ENCODE measurements at places on chromosomes 4 and X.

DNA sequence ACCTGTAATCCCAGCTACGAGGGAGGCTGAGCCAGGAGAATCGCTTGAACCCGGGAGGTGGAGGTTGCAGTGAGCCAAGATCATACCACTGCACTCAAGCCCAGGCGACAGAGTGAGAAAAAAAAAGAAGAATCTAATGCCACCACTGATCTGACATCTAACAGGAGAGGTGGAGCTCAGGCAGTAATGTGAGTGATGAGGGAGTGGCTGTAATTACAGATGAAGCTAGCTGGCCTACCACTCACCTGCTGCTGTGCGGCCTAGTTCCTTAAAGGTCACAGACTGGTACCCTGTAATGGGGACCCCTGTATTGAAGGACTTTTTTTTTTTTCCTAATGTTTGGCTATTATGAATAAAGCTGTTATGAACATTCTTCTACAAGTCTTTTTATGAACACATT, 25.3 kb upstream of the GABRE start:
- no peak for DNase-seq

DNA sequence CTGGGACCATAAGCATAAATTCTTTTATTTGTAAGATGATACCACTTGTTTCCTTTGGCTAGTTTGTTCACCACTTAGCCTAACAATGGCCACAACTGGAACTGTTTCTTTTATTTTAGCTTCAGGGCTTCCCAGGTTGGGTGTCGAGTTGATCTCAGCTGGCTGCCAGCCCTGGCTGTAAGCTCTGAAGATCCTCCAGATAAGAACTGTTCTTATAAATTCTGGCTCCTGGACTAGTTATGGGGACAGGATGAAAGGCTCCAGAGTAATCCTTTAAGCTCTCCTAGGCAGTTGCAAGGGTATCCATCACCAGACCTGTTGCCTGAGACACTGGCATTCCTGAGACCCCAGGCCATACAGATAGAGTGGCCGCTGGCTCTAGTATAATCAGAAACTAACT, 129.4 kb upstream of the ACSL4 start:
- DNase-seq: peak; percentile 32

DNA sequence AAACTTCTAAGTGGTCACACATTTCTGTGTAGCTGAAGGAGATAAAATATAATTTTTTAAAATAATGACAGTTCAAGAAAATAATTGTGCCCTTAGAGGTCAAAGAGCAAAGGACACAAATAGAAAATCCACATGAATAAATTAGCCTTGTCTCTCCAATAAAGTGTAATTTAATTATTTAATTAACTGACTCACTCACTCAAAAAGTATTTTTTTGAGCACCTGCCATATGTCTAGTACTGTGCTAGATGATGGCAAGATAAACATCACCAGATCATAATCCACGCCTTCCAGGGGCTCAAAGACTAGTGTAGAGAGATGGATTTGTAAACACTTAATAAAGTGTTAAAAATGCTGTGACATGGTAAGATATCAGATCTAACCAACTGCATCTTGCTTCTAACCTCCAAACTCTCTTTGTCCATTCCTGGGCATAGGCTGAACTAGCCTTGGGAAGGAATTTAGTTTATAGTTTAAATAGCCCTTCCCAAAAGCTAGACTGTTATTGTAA, 112.5 kb downstream of the SCLT1 start:
- no peak for DNase-seq

DNA sequence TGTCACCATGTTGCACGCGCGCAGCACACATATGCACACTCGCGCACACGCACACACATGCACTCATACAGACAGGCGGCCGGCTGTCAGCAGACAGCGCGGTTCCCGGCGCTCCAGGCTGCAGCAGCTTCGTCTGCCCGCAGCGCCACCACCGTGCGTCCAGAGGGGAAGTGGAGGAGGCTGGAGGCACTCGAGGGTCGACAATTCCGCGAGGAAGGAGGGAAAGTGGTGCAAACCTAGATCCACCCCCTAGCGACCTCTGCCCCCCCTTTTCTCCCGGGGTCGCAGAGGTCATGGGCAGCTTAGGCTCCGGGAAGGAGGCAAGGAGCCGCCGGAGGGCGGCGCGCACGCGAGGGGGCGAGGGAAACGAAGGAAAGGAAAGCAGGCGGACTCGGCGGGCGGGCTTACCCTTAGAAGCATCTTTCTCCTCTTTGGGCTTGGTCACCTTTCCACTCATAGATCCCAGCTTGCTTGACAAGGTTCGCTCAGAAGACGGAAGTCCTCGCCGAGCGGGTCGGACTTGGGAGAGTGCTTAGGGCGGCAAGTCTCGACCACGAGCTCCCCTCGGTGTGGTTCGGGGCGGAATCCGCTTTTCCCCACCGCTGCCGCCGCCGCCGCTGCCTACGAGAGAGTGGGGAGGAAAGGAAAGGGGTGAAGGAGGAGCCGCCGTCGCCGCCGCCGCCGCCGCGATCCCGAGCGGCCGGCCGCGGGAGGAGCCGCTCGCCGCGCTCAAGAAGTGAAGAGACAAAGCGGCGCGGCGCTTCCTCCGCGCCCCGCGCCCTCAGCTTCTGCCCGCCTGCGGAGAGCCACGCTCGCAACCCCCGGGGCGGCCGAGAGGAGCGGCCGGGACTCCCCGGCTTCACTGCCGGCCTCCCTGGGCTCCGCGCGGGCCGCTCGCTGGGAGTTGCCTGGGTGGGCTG, 326.6 kb upstream of the F9 start:
- DNase-seq: peak; percentile 25

DNA sequence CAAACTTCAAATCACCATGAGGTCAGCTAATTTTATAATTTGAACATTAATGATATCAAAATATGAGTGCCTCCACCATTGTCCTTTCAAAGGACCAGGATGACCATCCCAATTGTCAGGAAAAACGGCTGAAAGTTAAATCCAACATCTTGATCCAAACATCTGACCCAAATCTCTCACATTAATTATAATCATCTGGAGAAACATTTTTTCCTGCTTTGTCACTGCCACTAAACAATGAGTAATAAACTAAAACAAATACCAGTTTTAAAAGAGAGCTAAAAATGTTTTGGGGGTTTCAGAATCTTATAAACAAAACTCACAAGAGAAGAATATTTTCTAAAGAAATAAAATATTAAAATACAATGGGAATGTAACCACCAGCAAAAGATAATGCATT, 45.7 kb upstream of the NDST4 start:
- peak; percentile 1 for DNase-seq

DNA sequence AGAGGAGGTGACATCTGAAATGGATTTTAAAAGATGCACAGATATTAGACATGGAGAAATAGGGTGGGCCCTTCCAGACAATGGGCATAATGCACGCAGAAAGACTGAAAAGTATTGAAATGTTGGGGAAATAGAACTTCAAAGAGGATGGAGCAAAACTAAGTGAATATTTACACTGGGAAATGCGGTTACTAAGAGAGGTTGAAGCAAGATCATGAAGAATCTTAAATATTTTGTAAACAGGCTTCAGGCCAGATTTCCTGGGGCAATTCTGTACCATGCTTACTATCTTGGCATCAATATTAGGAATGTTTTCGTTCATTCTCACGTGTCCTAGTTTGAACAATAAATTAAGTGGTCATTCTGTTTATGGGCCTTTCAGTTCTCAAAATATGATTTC, 216.3 kb downstream of the ADAMTS3 start:
- no peak for DNase-seq

- no peak for DNase-seq
Measured at GRCh38 chr4:84051639-84052038, 447.5 kb downstream of the NKX6-1 start.

- DNase-seq: no peak
Measured at GRCh38 chr4:87680271-87680670, 30.2 kb downstream of the DMP1 start.

DNA sequence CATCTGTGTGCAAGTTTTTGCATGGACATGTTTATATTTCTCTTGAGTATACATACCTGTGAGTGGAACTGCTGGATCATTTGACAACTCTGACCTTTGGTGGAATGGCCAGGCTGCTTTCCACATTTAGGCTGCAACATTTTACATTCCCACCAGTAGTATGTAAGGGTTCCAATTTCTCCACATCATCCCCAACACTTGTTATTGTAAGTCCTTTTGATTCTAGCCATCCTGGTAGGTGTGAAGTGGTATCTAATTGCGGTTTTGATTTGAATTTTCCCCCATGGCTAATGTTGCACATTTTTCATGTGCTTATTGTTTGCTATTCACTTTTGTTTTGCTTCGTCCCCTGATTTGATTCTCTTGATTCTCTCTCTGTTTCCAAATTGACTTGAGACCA, 16.4 kb downstream of the DLG3 start:
- DNase-seq: no peak

- no peak for DNase-seq
Measured at GRCh38 chr4:52925531-52925968, 63.4 kb downstream of the RASL11B start.

DNA sequence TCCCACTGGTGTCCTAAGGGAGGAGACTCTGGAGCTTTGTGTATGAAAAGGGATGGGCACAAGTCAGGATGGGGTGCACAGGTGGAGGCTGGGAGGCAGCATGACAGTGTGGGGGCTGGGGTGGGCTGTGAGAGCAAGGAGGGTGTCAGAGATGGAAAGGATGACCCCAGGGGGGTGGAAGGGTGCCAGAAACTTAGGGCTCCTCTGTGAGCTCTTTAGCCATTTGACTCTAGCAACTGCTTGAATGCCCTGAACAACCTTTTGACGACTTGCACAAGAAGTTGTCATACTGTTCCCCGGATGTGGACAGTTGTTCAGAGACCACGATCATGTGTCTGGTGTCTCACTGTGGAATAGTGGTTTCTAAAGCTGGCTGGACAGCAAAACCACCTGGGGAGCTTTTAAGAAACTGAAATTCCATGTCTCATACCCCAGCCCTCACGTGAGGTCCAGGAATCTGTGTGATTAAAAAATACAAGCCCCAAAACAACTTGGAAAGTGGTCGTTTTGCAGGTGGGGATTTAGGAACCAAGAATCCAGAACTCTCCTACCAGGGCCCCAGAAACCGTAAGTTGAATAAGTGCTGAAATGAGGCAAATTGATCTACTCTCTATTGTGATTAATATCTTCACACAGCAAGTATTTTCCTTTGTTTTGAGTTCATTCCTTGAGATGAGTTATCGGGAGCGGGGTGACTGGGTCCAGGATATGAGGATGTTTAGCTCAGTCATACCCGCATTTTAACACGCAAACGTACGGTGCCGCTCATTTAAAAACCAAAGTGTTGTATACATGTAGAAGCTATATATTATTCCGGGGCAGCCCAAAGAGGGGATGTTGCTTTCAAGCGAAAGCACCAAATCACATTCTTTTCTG, 3.4 kb downstream of the RHOH start:
- no peak for DNase-seq

DNA sequence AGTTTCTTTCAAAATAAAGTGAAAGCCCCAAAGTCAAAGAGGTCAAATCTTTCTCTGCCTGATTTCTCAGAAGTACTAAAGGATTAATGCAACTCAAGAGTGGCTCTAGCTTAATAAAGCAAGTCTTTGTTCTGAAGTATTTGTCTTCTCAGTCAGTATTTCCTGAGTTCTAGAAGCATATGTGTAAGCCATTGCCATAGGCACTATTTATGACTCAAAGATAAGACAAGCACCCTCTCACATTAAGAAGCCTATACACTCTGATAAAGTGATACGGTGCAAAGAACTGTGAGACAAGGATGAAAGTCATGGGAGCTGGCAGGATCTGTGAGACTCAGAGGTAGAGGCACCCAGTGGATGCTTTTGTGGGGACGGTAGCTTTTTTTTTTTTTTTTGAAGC, 60.9 kb downstream of the AASDH start:
- DNase-seq: no peak

GRCh38 chr4:95061220-95061619, 303.5 kb downstream of the BMPR1B start:
- peak; percentile 12 for DNase-seq

- no peak for DNase-seq
Measured at GRCh38 chrX:85930099-85930498, 117.3 kb downstream of the CHM start.

- peak; percentile 39 for DNase-seq
Measured at GRCh38 chrX:137194164-137194563, 160.4 kb upstream of the GPR101 start.

GRCh38 chr4:109708435-109708834, 5.2 kb upstream of the CASP6 start:
- peak; percentile 10 for DNase-seq

DNA sequence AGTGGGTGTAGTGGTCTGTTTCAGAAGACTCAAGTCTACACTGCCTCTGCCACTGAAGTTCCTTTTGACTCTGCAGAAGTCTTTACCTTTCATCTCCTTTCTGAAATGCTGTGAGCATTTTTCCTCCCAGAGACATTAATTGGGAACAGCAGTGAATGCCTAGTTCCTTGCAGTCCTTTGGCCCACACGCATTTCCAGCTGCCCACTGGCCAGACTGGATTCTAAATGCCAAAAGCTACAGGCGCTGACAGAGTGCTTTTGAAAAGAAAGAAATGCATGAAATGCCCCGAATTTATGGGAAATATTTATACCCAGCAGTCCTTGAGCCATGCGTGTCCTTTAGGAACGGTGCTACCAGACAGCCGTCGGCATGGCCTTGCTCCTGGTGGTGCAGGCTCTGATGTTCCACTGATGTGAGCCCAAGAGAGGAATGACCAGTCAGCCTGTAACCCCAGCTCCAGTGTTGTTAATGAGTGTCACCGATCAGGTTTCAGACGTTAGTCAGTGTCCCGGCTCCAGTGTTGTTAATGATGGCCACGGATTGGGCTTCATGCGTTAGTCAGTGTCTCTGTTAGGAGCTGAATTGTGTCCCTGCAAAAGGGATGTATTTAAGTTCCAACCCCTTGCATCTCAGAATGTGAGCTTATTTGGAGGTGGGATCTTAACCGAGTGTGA, 132.6 kb downstream of the TBL1X start:
- no peak for DNase-seq

- no peak for DNase-seq
Measured at GRCh38 chr4:163063891-163064290, 102.8 kb downstream of the NAF1 start.

DNA sequence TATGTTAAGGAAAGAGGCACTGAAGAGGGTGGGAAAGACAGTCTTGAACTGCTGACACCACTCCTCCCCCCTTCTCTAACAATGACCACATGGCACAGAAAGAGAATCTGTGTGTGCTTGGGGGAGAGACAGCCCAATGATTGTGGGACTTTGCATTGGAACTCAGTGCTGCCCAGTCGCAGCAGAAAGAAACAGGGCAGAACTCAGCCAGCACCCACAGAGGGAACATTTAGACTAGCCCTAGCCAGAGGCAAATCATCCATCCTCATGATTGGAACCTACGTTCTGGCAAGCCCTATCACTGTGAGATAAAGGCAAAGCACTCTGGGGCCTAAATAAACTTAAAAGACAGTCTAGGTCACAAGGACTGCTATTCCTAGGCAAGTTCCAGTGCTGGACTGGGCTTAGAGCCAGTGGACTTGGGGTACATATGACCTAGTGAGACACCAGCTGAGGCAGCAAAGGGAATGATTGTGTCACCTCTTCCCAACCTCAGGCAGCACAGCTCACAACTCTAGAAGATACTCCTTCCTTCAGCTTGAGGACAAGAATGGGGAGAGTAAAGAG, 132.8 kb upstream of the S100G start:
- DNase-seq: no peak

DNA sequence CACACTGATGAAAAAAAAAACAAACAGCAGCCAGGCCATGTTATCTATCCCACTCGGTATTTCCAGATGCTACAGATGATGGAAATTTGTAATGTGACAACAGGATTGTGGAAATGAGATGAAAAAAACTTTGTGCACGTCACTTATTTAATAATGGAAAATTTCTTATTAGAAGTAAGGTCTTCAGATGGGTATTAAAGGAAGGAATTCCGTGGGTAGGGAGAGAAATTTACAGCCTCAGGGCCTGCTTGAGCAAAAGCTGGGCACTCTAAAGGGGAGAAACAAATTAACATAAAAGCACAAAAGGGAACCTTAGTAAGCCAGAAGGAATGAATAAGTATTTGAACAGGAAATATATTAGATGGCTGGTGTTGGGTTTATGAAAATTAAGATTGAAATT, 4.2 kb upstream of the PKD2 start:
- DNase-seq: no peak

All from fibroblast of the aortic adventitia (primary cell).